Activated CD4-positive, alpha-beta T cell treated with anti-CD3 and anti-CD28 coated beads, Interleukin-2, amount 50 U/mL, for 24 hours (primary cell): ENCODE measurements at places on chromosomes 4 and X.

DNA sequence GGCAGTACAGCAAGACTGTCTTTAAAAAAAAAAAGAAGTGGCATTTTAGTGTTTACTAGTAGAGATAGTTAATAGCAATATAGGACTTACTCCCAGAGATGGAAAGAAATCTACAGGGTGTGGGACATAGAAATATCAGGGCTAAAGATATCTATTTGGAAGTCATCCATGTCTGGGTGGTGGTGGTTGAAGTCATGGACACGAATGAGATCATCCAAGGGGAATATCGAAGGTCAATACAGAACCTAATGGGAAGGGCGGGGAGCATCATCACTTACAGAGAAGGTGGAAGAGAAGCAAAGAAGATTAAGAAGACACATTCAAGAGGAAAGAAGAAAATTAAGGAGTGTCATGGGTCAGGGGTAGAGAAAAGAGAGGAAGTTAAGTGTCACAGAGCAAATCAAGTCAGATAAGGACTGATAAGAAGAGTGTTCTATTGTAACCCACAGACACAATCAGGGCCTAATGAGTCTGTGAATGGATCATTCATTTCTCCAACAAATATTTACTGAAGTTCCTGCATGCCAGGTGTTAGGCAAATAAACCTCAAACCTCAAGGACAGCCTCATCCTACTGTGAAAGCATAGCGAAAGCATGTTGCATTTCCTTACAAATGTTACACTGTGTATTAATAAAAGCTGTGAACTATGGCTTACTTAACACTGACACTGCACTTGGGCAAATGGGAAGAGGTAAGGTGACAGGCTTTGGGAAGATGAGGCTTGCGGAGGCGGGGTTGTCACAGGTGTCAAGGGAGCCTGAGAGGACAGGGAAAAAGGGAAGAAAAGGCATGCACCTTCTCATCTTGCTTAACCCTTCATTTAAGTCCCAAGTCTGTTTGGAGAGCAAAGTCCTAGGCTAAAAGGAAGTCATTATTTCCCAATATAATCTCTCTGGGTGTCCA is 65.3 kb downstream of the ELOVL6 start:
- no peak for DNase-seq

- no peak for DNase-seq
Observed at GRCh38 chr4:1033840-1034551, 22.6 kb downstream of the FGFRL1 start.

DNA sequence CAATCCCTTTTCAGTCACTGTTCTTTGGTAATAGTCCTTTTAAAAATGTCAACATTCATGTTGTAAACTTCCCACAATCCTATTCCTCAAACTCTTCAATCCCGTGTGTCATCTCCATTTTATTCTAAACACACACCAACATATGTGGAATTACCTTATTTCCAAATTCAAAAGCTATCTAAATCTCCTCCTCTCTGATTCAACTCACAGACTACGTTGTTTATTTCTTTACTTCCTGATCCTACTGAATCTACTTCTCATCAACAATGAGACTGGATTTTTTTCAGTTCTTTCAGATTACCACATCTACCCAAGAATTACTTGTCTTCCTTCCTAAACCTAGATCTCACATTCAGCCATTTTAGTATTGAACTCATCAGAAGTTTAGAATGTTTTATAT is 188.2 kb downstream of the GABRB1 start:
- DNase-seq: no peak

DNA sequence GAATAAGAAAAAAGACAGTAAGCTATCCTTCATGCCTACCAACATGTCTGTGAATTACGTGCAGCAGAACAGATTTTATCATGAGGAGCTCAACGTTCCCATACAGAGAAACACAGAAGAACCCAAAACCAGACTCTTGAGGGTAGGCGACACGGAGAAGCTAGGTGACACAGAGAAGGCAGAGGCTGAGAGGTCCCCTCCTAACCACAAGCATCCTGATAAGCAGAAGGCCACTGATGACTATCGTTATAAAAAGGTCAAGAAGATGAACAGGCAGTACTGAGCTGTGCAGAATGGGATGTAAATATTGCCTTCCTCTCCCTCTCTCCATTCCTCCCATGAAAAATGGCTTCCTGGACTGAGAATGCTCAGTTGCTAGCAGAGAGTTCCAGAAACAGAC is 350.2 kb upstream of the BOD1L1 start:
- no peak for DNase-seq

GRCh38 chr4:156976147-156976546 is 4.5 kb upstream of the PDGFC start:
- DNase-seq: no peak

- no peak for DNase-seq
Observed at GRCh38 chr4:168384437-168385141, 66.0 kb upstream of the DDX60 start.

GRCh38 chr4:173807347-173807746 is 277.3 kb upstream of the HAND2 start:
- DNase-seq: no peak

- DNase-seq: no peak
Observed at GRCh38 chrX:9926002-9926401, 41.2 kb upstream of the CLDN34 start.

GRCh38 chrX:42020225-42020624 is 96.9 kb upstream of the CASK start:
- DNase-seq: no peak
